AG08396 (cell line): ENCODE measurements at places on chromosomes 6 and 20.
A peak's percentile ranks its signal among the peaks of the same experiment; 100 is the strongest.

DNA sequence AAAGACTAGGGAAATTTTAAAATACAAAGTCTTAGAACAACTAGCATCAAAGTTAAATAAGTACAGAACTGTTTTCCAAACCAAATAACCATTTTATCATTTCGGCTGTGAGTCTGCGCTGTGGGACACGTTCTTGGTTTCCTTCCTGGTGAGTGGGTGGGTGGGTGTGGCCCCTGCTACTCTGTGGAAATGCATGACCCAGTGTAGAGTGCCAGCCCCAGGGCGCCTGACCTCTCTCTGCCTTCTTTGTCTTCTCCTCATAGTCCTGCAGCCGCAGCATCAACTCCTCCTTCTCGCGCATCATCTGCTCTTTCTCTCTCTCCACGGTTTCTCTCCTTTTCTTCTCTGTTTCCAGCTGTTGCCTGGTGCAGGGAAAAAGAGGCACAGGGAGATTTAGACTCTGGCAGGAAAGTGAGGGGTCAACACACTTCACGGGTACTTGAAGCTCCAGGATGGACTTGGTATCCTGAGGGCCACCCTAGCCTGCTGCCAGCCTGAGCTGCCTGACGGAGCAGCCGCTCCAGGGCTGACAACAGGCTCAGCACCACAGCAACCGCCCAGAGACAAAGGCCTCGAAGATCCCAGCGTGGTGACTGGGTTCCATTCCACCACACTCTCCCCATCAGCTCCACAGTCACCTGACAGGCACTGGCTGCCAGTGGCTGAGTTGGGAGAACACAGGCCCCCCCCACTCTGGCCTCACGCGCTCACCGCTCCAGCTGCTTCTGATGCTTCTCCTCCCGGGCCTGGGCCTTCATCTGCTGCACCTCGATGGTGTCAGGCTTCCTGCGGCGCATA is 48.4 kb downstream of the EZR start:
- DNase-seq: no peak

GRCh38 chr6:85983032-85983659 is 340.5 kb upstream of the SYNCRIP start:
- no peak for DNase-seq

- no peak for DNase-seq
Observed at GRCh38 chr20:45341579-45341938, 6.7 kb downstream of the SDC4 start.

GRCh38 chr20:59333951-59334350 is 33.5 kb downstream of the EDN3 start:
- no peak for DNase-seq

GRCh38 chr6:149031859-149032598 is 285.2 kb downstream of the UST start:
- peak; percentile 45 for DNase-seq

DNA sequence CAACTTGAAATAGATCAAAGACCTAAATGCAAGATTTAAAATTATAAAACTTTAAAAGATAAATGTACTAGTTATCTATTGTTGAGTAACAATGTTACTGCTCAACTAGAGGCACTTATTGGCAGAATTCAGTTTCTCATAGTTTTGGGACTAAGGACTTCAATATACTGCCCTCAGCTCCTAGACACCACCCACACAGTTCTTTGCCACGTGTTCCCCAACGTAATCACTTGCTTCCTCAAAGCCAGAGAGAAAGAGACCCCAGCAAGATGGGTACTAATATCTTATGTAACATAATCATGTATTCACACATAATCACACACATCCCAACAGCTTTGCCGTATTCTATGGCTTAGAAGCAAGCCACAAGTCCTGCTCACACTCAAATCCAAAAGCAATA is 50.3 kb upstream of the SLC22A16 start:
- DNase-seq: no peak

- no peak for DNase-seq
Observed at GRCh38 chr6:3808199-3808598, 41.0 kb upstream of the FAM50B start.

DNA sequence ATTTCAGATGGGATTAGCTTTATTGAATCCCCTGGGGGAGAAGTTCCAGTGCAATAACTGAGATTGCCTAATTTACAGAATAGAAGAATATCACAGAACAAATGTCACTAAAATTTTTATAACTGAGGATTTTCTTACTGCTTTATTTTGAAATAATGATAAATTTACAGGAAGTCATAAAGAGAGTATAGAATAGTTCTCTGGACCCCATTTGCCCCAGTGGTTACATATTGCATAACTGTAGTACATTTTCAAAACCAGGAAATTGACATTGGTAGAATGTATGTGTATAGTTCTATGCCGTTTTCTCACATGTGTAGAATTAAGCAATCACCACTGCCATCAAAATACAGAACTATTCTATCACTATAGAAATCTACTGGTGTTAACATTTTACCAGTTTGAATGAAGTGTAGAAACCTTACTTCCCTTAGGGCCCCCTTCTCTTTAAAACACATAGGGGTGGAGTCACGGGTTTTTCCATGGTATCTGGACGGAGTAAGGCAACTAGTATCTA is 18.3 kb downstream of the KIF6 start:
- no peak for DNase-seq

- no peak for DNase-seq
Observed at GRCh38 chr6:78854546-78854945, 12.8 kb upstream of the IRAK1BP1 start.

DNA sequence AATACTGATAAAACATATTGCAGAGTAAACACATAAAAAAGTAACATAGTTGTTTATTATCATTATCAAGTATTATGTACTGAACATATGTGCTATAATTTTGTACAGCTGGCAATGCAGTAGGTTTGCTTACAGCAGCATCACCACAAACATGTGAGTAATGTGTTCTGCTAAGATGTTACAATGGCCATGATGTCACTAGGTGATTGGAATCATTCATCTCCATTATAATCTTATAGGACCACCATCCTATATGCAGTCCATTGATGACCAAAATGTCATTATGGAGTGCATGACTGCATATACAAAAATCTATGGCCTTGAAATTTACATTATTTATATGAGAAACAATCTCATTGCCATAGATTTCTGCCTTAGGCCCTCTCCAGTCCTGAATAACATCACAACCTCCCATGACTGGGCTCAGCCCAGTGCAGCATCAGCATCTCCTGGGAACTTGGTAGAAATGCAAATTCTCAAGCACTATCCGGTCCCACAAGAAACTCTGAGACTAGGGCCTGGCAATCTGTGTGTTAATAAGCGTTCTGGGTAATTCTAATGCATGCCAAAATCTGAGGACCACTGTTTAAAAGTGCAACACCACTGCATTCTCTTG is 352.0 kb upstream of the MARCKS start:
- DNase-seq: no peak

DNA sequence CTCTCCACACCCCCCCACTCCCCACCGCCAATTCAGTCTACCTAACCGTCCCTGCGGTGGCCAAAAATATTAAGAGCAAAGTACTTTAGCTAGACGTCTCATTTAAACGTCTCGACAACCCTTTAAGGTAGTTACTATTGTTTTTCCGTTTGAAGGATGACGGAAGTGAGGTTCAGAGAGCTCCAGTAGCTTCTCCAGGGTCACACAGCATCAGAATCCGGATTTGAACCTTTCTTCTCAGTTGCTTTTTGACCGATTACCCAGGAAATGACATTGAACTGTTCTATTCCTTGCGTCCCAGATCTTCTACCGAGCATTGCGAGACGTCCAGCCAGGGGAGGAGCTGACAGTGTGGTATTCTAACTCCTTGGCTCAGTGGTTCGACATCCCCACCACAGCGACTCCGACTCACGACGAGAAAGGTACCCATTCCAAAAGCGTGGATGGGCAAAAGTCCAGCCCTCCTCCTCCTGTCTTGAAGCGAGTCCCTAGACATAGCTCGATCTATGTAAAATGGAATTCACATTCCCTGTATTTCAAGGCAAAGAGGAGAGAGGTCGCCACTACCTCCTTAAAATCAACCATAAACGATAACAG is 2.4 kb downstream of the PRDM13 start:
- no peak for DNase-seq

DNA sequence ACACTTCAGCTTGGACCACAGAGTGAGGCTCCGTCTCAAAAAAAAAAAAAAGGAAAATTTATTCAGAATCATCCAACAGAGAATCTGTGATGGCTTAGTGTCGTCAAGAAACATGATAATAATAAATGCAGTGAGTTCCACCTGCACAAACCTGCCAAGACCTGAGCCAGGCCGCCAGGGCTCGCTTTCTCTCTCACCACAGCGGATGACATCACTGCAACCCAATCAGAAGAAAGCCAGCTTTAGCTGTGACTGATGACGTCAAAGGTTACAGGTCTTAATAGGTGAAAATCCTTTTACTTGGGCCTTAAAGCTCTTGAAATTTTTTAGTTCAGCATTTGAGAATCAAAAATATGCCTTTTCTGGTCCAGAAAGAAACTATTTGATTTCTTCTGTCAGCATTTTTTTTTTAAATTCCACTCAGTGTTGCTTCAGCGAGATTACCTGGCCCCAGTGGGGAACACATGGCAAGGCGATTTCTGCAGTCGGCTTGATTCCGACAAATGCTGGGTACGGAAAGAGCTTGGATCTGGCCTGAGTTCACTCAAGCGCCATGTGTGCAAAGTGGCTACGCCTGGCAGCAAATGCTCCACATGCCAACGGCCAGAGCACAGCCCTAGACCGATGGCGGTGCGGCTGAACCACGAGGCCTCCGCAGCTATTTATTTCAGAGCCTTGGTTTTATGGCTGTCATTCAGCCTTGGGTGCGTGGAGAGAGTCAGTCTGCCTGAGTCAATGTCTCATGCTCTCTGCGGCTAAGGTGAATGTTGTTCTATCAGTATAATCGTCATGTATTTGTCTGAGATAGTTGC is 105.7 kb upstream of the QKI start:
- no peak for DNase-seq

DNA sequence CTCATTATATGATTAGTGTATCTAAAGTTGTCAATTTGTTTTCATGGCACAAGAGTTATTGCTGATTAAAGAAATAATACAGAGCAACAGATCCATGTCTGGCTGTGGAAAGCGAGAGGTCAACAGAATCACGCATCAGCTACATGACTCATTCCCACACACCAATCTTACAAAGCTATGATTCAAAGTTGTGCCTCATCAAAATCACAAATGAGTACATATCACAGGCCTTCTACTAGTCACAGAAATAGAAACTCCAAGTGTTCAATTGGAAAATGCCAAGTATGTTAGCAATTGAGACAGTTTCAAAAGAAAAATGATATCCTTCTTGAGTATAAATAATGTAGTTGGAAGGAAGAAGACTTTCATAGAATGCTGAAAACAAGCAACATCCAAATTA is 57.8 kb upstream of the NKAIN2 start:
- peak; percentile 4 for DNase-seq

- DNase-seq: no peak
Observed at GRCh38 chr6:44472250-44472945, 84.9 kb downstream of the CDC5L start.

DNA sequence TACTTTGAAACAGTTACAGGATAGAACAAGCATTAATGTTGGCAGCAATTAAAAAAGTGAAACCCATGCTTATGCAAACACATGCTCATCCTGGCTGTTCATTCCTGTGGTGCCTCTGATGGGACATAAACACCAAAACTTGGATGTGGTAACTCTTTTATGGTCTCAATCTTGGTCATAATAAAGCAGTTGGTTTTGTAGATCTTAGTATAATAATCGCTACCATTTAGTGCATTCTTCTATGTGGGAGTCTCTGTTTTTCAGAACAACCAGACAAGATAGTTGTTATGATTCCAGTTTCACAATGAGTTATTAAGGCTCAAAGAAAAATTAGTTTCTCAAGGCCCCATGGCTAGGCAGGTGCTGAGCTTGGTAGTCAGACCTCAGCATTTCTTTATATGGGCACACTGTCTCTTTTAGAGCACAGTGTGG is 184.0 kb downstream of the UTRN start:
- DNase-seq: no peak

DNA sequence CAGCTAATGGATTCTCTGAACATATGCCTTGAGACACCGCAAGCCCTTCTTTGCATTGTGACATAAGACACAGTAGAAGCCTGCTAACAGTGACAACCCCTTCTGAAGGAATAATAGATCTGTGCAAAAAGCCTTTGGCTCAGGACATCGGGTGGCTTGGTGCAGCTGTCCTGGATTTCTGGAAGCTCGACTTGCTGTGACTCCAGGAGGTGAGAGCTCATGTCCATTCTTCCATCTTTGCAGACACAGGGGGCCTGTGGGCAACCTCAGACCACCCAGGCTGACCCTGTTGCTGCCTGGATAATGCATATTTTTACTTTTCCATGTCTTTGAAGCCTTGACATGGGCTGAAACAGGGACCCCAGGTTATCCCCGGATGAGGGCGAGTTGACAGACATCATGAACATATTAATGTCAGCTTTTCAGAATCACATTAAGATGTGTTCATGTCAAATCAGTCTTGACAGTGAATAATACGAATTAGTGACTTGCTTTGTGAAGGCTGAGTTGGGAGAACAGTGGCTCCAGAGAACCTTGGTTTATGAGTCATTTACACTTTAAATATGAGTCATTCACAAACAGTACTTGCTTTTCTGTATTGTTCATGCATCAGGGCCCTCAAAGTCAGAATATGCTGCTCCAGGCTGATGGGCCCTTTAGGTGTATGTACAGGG is 66.8 kb upstream of the IYD start:
- peak; percentile 46 for DNase-seq

GRCh38 chr6:164378330-164378729 is 931.1 kb downstream of the C6orf118 start:
- no peak for DNase-seq

DNA sequence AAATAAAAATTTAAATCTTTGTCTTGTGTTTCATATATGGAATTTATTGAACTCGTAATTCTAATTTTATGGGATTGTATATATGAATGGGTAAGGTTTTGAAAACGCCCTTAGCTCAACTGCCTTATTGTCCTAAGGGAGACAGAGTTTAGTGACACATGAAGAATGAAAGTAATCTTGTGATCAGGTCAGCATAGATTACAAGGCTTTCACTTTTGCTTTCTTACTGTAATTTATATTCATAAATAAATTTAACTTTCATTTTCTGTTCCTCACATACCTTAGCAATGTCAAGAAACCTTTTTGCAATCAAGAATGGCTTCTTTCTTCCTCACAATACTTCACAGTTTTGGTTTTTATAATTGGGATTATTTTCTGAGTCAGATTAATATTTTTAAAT is 14.4 kb downstream of the KPNA5 start:
- DNase-seq: no peak

DNA sequence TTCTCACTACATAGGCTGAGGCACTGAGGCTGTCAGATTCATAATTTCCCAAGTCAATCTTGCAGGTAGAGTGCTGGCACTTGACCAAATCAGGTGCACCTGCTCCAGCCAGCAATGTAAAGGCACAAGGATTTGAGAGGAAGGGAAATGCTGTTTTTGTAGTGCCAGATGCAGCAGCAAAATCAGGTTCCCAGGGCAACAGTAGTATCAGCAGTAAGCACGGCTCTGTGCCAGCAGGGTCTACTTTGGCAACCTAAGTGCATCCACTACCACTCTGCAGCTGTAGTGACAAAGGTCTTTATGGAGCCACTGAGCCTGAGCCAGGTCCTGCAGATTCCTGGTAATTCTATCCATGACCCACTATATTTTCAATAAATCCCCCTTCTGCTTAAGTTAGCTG is 329.5 kb downstream of the TPBG start:
- DNase-seq: no peak
